NCI-H446 (cell line): ENCODE measurements at places on chromosomes 2 and 18.

DNA sequence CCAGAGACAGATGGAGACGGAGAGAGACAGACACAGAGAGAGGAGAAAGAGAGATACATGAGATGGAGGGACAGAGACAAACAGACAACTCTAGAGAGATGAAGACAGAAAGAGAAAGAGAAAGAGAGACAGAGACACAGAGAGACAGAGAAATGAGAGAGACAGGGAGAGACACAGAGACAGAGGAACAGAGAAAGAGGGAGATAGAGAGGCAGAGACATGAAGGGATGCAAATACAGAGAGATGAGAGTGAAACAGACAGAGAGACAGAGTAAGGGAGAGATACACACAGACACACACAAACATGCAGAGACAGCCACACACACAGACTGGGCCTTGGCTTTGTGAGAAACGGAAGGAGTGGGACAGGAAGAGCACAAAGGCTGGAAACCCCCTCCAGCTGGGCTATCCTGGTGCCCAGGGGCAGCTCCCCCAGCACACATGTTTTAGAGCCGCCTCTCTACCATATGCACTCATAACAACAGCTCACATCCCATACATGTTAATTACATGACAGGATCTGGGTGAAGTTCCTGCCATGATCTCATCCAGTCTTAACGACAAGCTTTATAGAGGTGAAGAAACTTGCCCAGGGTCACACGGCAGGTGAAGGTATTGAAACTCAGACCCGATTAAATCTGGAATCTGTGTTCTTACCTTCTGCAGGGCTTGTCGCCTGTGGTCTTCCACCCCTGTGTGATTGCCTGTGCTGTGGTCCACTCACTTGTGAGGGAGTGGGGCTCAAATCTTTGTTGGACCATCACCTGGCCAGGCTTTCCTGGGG, 32.4 kb downstream of the IL18R1 start:
- no peak for DNase-seq

- peak; percentile 38 for DNase-seq
Measured at GRCh38 chr2:26088038-26088643, 54.3 kb downstream of the RAB10 start.

- DNase-seq: no peak
Measured at GRCh38 chr2:111160758-111161157, 40.0 kb downstream of the BCL2L11 start.

DNA sequence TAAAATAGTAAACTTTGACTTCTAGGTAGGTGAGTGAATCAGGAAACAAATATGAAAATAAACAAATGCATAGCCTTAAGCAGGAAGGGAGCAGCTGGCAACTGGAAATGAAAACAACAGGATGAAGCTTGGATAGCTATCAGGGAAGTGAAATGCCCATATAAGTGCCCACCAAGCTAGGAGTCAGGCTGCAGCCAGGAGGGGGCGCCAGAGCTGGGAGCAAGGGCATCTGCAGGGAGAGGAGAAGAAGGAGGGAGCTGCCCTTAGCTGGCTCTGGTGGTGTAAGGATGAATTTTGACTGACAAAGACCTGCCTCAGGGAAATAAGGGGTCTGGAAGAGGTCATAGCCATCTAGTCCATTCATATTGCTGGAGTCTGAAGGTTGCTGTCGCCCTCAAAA, 298.3 kb downstream of the TDRD15 start:
- DNase-seq: no peak

DNA sequence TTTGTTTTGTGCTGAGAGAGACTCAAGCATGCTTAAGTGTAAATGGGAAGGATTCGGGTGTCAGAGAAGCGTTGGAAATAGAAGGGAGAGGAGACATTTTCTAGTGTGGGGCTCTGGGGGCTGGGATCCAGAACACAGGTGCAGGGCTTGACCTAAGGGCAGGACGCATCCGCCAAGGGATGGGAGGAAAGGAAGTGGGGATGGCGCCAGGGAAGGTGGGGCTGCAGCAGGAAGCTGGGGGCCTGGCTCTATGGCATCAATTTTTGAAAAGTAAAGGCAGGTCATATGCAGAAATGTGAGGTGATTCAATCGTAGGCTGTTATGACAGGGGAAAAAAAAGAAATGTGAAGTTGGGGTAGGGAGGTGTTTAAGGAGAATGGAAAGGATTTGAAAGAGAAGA, 143.2 kb upstream of the SERTAD2 start:
- DNase-seq: no peak

DNA sequence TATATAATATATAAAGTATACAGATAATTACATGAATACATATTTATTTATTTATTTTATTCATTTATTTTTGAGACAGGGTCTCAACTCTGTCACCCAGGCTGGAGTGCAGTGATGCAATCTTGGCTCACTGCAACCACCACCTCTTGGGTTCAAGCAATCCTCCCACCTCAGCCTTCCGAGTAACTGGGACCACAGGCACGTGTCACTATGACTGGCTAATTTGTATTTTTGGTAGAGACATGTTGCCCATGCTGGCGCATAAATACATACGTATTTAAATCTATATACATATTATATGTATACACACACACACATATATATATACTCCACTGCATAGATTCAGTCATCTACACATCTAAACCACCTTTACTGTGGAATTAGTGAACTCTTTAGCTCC, 20.6 kb upstream of the NDUFV2 start:
- DNase-seq: no peak

GRCh38 chr2:172342078-172342477, 85.3 kb upstream of the ITGA6 start:
- DNase-seq: no peak

DNA sequence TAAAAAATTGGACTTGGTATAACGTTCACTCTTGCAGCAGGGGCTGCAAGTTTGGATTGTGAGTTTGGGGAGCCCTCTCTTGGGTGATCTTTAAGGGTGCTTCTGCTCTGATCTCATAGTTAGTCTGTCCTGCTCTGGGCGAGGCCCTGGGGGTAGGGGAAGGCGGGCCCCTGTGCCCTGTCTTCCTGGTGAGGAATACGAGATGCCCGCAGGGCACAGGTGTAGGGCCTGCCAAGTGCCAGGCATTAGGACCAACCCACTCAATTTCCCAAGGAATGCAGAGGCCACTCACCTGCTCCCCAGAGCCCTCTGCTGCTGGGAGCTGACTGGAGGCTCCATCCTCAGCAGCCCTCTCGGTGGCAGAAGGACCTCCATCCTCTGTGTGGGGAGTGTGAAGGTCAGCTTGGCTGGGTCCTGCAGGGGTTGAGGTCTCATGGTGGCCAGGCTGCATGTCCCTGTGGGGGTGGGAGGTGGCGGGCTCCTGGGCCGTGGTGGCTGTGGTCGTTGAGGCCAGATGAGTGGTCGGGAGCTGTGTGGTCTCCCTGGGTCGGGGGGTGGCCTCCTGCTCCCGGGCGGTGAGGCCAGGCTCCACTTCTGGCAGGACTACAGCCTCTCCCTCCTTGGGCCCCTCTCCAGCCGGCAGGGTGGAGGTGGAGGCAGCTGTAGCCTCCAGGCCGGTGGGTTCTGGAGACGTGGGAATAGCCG, 21.3 kb downstream of the SDC1 start:
- DNase-seq: no peak

- no peak for DNase-seq
Measured at GRCh38 chr2:241288324-241288888, 27.1 kb downstream of the HDLBP start.

GRCh38 chr2:101331202-101331601, 22.7 kb upstream of the RNF149 start:
- DNase-seq: no peak

GRCh38 chr18:72871091-72871490, 3.3 kb upstream of the NETO1 start:
- peak; percentile 31 for DNase-seq

DNA sequence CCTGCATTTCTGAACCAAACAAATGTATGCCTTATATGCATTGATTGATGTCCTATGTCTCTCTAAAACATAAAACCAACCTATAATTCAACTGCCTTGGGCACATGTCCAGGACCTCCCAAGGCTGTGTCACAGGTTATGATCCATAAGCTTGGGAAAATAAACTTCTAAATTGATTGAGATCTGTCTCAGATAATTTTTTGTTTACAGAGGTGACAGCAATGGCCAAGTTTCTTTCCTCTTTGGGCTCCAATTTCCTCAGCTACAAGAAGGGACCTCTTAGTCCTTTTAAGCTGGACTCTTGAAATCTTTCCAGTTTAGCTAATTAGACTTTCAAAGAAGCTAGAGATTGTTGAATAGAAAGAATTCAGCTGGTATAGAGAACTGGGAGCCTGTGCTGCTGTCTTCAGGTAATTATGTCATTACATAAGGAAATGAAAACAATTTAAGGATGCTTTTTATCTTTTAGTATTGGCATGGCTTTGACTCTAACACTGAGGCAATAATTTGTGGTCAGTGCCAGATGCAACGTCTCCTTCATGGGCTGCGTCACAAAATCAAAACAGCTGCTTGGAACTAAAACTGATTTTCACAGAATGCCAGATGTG, 412.1 kb upstream of the TRIB2 start:
- no peak for DNase-seq

DNA sequence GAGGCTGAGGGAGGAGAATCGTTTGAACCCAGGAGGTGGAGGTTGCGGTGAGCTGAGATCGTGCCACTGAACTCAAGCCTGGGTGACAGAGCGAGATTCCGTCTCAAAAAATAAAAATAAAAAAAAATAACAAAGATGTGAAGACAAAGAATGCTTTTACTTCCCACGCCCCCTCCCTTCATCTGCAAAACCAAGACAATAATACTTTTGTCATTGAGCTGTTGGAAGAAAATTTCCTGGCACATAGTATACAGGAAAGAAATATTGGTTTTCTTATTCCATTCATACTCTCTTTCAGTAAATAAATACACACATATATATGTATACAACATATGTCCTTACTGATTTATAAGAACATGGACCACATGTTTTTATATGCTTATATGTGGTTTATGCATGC, 12.2 kb downstream of the GREB1 start:
- DNase-seq: no peak

- DNase-seq: no peak
Measured at GRCh38 chr2:137957033-137957432, 7.2 kb upstream of the HNMT start.

- no peak for DNase-seq
Measured at GRCh38 chr2:47815764-47816163, 32.8 kb downstream of the MSH6 start.

- no peak for DNase-seq
Measured at GRCh38 chr2:61733563-61733962, 120.3 kb downstream of the FAM161A start.

DNA sequence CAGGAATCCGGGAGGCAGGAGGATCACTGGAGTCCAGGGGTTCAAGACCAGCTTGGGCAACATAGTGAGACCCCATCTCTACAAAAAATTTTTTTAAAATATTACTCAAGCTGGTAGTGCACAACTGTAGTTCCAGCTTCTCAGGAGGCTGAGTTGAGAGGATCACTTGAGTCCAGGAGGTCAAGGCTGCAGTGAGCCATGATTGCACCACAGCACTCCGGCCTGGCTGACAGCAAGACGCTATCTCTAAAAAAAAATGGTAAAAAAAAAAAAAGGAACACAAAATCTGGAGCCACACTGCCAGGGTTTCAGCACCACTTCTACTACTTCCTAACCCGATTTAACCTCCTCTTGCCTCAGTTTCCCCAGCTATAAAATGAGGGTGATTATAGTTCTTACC, 57.0 kb downstream of the STEAP3 start:
- DNase-seq: no peak

- no peak for DNase-seq
Measured at GRCh38 chr2:231644426-231644825, 51.8 kb downstream of the TEX44 start.

GRCh38 chr2:8009010-8009597, 672.8 kb upstream of the ID2 start:
- no peak for DNase-seq

DNA sequence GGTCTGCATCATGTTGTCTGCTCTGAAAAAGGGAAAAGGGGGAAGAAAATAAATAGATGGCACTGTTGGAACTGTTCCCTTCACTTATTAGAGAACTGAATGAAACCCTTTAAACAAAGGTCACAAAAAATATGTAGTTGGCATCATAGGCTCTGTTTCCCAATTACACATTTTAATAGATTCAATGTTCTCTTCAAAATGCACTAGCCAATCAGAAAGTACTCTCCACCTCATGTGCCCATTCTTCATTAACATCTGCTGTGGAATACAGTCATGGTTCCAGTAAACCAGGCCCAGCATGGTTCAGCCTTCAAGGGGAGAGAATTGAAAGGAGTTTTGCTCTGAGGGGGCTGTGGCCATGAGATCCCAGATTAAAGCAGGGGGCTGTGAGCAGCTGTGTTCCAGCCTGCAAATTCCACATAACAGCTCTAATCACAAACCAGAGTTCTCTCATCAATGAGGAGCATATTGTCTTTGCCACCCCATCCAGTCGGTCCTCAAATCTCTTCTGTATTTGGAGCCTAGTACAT, 165.9 kb upstream of the CREB1 start:
- no peak for DNase-seq

DNA sequence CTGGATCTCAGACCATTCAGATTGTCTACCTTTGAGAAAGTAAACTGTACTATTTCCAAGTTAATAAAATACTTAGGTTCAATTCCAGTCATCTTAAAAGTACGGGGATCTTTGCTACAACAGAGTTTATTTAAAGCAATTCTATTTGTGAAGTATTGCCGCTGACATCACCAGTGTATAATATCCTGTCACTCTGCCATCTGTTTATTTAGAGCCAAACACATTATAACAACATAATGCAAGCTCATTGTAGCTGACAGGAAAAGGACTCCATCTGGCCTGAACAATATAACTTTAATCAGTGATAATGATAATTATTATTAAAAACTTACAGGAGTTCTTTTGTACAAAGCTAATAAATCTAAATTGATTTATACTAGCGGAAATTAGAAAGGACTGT, 786.8 kb downstream of the ERBB4 start:
- peak; percentile 28 for DNase-seq

- no peak for DNase-seq
Measured at GRCh38 chr2:23330214-23330613, 54.8 kb upstream of the KLHL29 start.

DNA sequence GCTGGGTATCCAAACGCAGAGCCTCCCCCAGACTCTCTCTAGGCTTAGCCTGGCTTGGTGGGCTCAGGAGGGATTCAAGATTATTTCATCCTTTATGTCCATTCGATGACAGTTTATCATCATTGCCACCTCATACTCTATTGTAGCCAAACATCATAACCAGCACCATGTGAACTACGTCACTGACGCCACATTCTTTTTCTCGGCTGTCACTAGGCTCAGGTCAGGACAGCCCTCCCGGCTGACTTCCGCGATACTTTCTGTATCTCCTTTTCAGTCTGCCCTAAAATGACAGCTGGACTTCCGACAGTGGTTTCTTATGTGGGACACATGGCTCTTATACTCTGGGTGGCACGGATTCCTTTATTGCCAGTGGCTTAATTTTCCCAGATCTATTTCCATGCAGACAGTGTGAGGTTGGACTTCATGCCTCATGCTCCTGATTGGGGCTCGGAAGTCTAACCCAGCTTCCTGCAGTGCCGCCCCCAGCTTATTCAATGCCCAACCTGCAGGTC, 39.8 kb upstream of the SMIM21 start:
- DNase-seq: no peak

DNA sequence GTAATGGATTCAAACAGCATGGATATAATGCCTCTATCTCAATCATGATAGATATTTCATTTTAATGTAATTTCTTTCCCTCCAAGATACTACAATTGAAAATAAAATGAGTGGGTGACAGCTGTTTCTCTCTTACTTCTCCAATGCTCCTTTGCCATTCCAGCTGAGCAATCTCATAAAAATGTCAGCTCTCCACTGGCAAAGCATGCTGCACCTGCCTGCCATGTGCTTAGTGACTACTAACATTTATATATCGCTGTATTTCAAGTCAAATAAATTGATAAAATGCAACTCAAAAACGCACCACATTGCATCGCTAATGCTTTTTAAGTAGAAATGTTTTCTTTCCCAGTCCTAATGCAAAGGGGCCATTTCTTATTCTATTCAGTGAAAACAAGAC, 1093.9 kb downstream of the CBLN2 start:
- DNase-seq: no peak
